ENCODE measurements at places on chromosomes 16 and 17.

GRCh38 chr16:16915771-16916170, 536.8 kb downstream of the NPIPA7 start:
- H3K4me1 ChIP-seq, result no peaks in the 10 kb centered on the region
- no peaks in the 10 kb centered on the region for H3K27me3 ChIP-seq
- no peak overlapping the region for H3K27ac ChIP-seq
- no peak for DNase-seq

DNA sequence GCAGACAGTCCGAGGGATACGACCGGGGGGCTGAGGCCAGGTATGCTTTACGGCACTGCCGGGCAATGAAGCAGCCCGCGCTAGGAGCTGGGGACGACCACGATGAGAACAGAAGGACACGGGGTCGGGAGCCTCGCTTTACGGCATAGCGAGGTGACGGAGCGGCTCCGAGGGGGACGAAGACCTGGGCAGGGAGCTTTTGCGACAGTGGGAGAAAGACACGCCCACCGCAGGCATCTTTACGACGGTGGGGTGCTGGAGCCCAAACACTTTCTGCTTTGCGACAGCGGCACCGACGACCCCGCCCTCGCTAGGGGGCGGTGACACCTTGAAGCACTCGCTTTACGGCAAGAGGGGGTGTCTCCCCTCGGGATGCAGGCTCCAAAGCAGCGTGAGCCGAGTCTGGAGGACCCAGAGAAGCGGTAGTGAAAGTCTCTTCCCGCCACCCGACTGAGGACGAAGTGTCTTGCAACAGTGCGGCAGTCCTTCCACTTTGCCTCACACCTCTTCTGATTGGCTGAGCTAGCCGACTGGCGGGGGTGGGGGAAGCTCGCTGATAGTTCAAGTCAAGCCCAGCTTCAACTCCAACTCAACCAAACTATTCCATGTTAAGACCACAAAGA, 350 bp upstream of the NEURL4 start:
- H3K4me3 ChIP-seq, result peak overlapping the region; percentile 90
- H3K36me3 ChIP-seq, result no peaks in the 10 kb centered on the region
- H3K27ac ChIP-seq, result peak overlapping the region; percentile 89
- H3K27me3 ChIP-seq, result peaks cover 2% of the 10 kb centered on the region
- peaks cover 8% of the 10 kb centered on the region for H3K4me1 ChIP-seq

- peaks cover 2% of the 10 kb centered on the region for H3K27me3 ChIP-seq
- peak overlapping the region; percentile 22 for H3K27ac ChIP-seq
- no peaks in the 10 kb centered on the region for H3K4me1 ChIP-seq
- peaks cover 3% of the 10 kb centered on the region for H3K36me3 ChIP-seq
- H3K4me3 ChIP-seq, result no peak overlapping the region
Measured at GRCh38 chr17:19000531-19001325, 3.8 kb downstream of the FAM83G start.

DNA sequence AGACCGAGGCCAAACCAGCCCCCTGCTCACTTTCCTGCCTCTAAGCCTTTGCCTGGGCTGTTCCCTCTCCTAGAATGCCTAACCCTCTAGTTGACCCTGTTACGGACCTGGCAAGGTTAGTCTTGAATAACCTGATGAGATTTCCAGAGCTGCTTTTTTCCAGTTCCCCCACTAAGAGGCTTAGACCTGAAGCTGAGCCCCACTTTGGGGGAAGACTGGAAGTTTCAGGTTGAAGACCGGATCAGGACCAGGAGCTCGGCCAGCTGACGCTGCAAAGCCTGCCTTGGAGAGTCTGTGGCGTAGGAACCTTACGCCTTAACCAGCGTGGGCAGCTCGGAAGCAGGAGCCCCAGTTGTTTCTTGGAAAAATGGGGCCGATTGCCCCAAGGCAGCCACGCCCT, 129.8 kb downstream of the OR1D5 start:
- H3K27ac ChIP-seq, result no peak overlapping the region
- no peak for DNase-seq
- peaks cover 51% of the 10 kb centered on the region for H3K4me1 ChIP-seq

- H3K27ac ChIP-seq, result no peak overlapping the region
- no peak for DNase-seq
- H3K4me1 ChIP-seq, result peaks cover 16% of the 10 kb centered on the region
- no peaks in the 10 kb centered on the region for H3K36me3 ChIP-seq
- peaks cover 2% of the 10 kb centered on the region for H3K27me3 ChIP-seq
Measured at GRCh38 chr17:5523249-5523648, 36.9 kb downstream of the MIS12 start.

- H3K27ac ChIP-seq, result no peak overlapping the region
- H3K36me3 ChIP-seq, result peaks cover 15% of the 10 kb centered on the region
- H3K4me1 ChIP-seq, result no peaks in the 10 kb centered on the region
- no peak for DNase-seq
- H3K4me3 ChIP-seq, result no peak overlapping the region
Measured at GRCh38 chr16:80627108-80627507, 86.3 kb downstream of the DYNLRB2 start.

- DNase-seq, result no peak
- H3K27ac ChIP-seq, result no peak overlapping the region
- no peak overlapping the region for H3K4me3 ChIP-seq
- H3K27me3 ChIP-seq, result peaks cover 9% of the 10 kb centered on the region
- H3K36me3 ChIP-seq, result peaks cover 12% of the 10 kb centered on the region
Measured at GRCh38 chr16:55120408-55120807, 189.7 kb downstream of the IRX5 start.

DNA sequence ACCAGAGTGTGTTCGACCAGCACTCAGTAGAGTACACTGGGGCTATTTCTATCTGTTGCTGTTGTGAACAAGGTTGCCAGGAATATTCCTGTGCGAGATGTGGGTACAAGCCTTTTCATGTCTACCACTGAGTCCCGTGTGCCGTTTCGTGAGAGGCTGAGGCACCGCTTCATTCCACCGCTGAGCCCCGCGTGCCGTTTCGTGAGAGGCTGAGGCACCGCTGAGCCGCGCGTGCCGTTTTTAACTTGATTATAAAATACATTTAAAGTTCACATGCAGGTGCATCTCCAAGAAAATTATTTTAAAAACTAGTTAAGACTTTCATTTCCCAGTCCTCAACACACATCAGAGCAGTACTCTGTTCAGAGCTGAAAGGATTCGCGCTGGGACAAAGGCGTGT, 78.7 kb upstream of the ZNF750 start:
- H3K4me3 ChIP-seq, result no peak overlapping the region
- DNase-seq, result no peak
- peaks cover 6% of the 10 kb centered on the region for H3K27me3 ChIP-seq
- H3K27ac ChIP-seq, result no peak overlapping the region
- H3K36me3 ChIP-seq, result peaks cover 4% of the 10 kb centered on the region

DNA sequence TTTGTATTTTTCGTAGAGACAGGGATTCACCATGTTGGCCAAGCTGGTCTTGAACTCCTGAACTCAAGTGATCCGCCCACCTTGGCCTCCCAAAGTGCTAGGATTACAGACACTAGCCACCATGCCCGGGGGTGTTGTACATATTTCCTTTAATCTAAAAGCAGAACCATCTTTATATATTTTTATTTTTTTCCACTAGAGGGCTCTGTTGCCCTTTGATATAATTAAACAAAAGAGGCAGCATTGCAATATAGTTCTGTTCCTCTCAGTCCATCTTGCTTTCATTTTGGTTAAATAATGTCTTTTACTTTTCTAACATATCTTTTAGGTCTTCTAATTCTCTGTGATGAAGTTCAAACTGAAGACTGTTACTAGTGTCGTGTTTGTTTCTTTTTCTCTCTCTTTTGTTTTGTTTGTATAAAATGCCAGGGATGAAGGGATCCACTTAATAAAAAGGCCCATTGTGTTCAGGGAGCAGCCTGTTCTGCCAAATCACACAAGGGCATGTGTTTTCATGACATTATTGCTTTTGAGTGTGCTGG, 23.4 kb downstream of the WWOX start:
- no peak for DNase-seq
- peaks cover 3% of the 10 kb centered on the region for H3K4me1 ChIP-seq
- no peak overlapping the region for H3K4me3 ChIP-seq
- H3K27ac ChIP-seq, result peak overlapping the region; percentile 79
- no peaks in the 10 kb centered on the region for H3K27me3 ChIP-seq
- H3K36me3 ChIP-seq, result no peaks in the 10 kb centered on the region

GRCh38 chr17:81735264-81736102, 23.4 kb downstream of the SLC25A10 start:
- H3K27me3 ChIP-seq, result peaks cover 5% of the 10 kb centered on the region
- peaks cover 6% of the 10 kb centered on the region for H3K4me1 ChIP-seq
- peak overlapping the region; percentile 26 for H3K27ac ChIP-seq
- peak overlapping the region; percentile 6 for H3K4me3 ChIP-seq
- no peaks in the 10 kb centered on the region for H3K36me3 ChIP-seq
- DNase-seq, result no peak

DNA sequence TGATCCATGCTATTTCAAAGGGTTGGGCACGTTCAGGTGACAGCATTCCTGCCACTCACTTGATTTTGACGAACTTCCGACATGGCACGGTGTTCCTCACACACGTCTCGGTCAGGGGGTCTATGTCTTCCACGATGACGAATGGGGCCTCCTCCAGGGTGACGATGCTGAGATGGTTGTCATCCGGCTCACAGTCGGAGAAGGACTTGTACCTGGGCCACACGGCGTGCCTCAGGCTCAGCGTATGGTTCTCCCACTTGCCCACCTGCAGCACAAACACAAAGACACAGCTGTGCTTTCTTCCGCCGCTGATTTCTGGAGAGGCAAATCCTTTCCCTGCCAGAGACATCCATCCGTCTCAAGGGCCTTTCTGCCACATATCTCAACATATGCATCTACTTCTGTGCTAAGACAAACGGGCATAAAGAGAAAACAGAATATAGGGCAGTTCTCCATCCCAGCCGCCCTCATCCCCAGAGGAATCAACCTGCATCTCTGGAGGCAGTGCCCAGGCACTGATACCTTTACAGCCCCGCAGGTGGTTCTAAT, 332.5 kb downstream of the GRIN2A start:
- DNase-seq, result no peak
- H3K36me3 ChIP-seq, result no peaks in the 10 kb centered on the region
- H3K27me3 ChIP-seq, result no peaks in the 10 kb centered on the region
- no peak overlapping the region for H3K4me3 ChIP-seq

DNA sequence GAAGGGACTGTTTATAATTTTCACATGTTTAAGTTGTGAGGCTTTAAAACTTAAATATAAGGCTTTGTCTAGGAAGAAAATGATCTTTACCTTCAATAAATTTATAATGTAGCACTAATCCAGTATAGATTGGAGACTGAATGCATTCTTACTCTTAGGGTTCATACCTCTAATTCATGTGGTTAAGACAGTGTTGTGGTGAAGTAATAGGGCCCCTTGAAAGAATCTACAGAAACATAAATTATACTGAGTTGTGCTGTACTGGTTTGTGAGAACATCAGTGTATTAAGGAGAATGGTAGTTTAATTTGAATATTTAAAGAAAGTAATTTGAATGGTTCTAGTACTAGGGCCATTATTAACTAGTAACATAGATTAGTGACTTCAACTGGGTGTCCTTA, 13.7 kb downstream of the HAPSTR1 start:
- H3K27ac ChIP-seq, result no peak overlapping the region

- no peak overlapping the region for H3K27ac ChIP-seq
- no peak for DNase-seq
- peaks cover 9% of the 10 kb centered on the region for H3K27me3 ChIP-seq
- peaks cover 43% of the 10 kb centered on the region for H3K4me1 ChIP-seq
- H3K36me3 ChIP-seq, result peaks cover 14% of the 10 kb centered on the region
- H3K4me3 ChIP-seq, result no peak overlapping the region
Measured at GRCh38 chr16:27759301-27759871, 209.4 kb downstream of the KATNIP start.
